ENCODE measurements at places on chromosomes 2 and 18. TPM values are rescaled to one million over a fixed set of nuclear protein-coding genes. Genes with fewer than 3 reads are reported as not detected.

Gene ZNF516
- total RNA-seq = 22.0 TPM

Gene DES
- total RNA-seq = 0.98 TPM

Gene GCG
- not detected for total RNA-seq

Gene RPL31
- 2,359 TPM for total RNA-seq

Gene REG1B
- total RNA-seq = 4.9 TPM

Gene SH2D6
- 0.53 TPM for total RNA-seq

Measured in T-cell (primary cell).